Breast epithelium (tissue), 4 donors: ENCODE measurements at places on chromosomes 1 and 21. TPM values are rescaled to one million over a fixed set of nuclear protein-coding genes. Genes with fewer than 3 reads are reported as not detected.

Gene OR2G2
- not detected for total RNA-seq

- no peaks in the 10 kb centered on the region for H3K36me3 ChIP-seq
- H3K27me3 ChIP-seq: no peaks in the 10 kb centered on the region
- no peak overlapping the region for H3K4me3 ChIP-seq
- DNase-seq: no peak
- no peak overlapping the region for H3K27ac ChIP-seq
Observed at GRCh38 chr1:230303069-230303468, 123.1 kb downstream of the PGBD5 start.

Gene CLCA4
- total RNA-seq: 0.16 TPM

Gene SLAMF9
- total RNA-seq: not detected

- H3K4me1 ChIP-seq: no peaks in the 10 kb centered on the region
- H3K27me3 ChIP-seq: no peaks in the 10 kb centered on the region
Observed at GRCh38 chr1:20058531-20058930, 11.5 kb upstream of the PLA2G5 start.

Gene SPRR2F
- not detected for total RNA-seq

GRCh38 chr1:113178106-113178505 is 105.1 kb downstream of the LRIG2 start:
- no peaks in the 10 kb centered on the region for H3K36me3 ChIP-seq
- H3K27me3 ChIP-seq: no peaks in the 10 kb centered on the region
- no peaks in the 10 kb centered on the region for H3K4me1 ChIP-seq
- no peak overlapping the region for H3K27ac ChIP-seq
- no peak overlapping the region for H3K4me3 ChIP-seq
- DNase-seq: no peak

DNA sequence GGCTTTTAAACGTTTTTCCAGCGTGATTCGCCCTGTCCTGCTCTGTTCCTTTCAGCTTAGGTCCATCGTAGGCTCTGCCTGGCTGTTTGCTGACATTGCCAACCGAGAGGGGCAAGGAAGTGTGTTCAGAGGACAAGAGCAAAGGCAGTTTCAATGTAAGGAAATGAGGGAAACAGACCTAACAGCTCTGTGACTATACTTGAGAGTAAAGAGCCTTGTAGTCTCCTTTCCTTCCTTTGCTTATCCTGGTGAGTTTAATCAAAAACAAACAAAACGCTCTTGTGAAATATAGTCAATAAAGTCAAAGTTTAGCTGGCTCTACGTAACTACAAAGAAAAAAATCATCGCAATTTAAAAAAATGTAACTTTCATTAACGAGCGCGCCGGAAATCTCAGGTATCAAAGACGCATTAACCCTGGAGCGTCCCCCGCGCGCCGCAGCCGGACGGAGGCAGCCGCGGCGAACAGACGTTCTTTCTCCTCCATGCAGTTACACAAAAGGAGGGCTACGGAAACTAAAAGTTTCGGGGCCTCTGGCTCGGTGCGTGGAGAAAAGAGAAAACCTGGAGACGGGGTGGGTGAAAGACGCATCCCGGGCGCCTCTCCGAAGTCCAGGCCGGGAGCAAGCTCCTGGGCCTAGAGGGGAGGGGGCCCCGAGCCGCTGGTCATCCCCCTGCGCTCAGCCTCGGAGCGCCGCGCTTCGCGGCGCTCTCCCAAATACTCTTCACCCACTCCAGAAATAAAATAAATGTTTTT is 617 bp upstream of the ADGRL2 start:
- H3K36me3 ChIP-seq: no peaks in the 10 kb centered on the region
- H3K4me3 ChIP-seq: peak overlapping the region; percentile 89
- no peak for DNase-seq
- H3K27ac ChIP-seq: peak overlapping the region; percentile 96
- H3K27me3 ChIP-seq: no peaks in the 10 kb centered on the region
- no peaks in the 10 kb centered on the region for H3K4me1 ChIP-seq

DNA sequence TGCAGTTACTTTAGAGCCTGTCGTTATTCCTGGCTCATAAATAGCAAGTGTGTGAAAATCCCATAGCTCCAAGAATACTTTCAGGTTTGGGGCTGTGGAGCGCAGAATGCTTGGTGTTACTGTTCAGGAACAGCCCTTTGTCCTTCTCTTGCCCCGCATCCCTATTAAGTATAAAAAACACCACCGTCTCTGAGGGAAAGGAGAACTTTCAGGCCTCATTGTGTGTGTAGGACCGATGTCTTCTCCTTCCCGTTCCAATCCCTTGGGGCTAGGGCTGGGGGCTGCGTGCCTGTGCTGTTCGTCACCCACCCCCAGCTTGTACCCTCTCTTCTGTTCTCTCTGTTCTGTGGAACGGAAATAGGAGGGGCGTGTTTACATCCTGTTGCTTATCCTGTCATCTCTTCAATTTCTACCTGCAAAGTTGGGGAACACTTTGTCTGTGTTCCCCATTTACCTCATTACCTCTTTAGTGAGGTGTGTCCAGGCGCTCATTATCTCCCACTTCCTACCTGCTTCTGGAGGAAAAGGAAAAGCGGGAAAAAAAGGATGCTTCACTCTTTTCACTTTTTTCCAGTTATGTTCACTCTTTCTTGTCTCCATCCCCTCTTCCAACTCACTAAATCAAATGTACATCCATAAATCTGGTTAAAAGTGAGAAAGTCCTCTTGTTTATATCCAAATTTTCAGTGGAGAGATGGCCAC is 788 bp upstream of the TXNIP start:
- H3K36me3 ChIP-seq: peaks cover 19% of the 10 kb centered on the region
- DNase-seq: no peak
- H3K27ac ChIP-seq: peak overlapping the region; percentile 96
- H3K27me3 ChIP-seq: no peaks in the 10 kb centered on the region
- H3K4me1 ChIP-seq: no peaks in the 10 kb centered on the region

DNA sequence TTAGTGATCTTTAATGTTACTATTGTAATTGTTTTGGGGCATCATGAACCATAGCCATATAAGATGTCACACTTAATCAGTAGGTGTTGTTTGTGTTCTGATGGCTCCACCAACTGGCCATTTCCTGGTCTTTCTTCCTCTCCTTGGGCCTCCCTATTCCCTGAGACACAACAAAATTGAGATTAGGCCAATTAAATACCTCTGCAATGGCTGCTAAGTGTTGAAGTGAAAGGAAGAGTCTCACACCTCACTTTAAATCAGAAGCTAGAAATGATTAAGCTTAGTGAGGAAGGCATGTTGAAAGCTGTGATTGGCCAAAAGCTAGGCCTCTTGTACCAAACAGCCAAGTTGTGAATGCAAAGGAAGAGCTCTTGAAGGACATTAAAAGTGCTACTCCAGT is 30.7 kb downstream of the PPP2R5A start:
- H3K36me3 ChIP-seq: no peaks in the 10 kb centered on the region
- DNase-seq: no peak
- H3K4me3 ChIP-seq: no peak overlapping the region
- no peaks in the 10 kb centered on the region for H3K4me1 ChIP-seq
- H3K27ac ChIP-seq: no peak overlapping the region

DNA sequence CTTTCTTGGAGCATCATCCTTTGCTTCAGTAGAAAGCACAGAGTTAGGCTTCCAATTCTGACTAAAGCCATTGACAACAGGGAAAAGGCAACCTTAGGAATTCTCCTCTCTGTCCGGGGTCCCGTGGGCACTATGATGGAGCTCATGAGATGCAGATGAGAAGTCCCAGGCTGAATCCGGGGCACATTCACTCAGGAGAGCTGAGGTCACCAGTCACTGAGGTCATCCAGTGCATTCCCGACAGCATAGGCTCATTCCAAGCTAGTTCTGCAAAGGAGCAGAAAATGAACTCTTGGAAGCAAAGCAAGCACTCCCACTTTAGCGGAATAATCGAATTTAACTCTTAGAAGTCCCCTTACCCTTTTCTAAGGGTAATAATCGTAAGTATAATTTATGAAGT is 6.8 kb downstream of the CR1 start:
- H3K36me3 ChIP-seq: no peaks in the 10 kb centered on the region
- no peaks in the 10 kb centered on the region for H3K4me1 ChIP-seq
- H3K27ac ChIP-seq: no peak overlapping the region
- no peak overlapping the region for H3K4me3 ChIP-seq
- DNase-seq: no peak
- H3K27me3 ChIP-seq: no peaks in the 10 kb centered on the region

Gene HSPB7
- 8.8 TPM for total RNA-seq
